ENCODE measurements at places on chromosomes 11 and 22.

- no peaks in the 10 kb centered on the region for H3K27me3 ChIP-seq
- no peaks in the 10 kb centered on the region for H3K36me3 ChIP-seq
- no peak for DNase-seq
- H3K27ac ChIP-seq = no peak overlapping the region
- no peak overlapping the region for H3K4me3 ChIP-seq
- H3K4me1 ChIP-seq = no peaks in the 10 kb centered on the region
These were observed 28.8 kb downstream of the SLN start for GRCh38 chr11:107683061-107683460.

DNA sequence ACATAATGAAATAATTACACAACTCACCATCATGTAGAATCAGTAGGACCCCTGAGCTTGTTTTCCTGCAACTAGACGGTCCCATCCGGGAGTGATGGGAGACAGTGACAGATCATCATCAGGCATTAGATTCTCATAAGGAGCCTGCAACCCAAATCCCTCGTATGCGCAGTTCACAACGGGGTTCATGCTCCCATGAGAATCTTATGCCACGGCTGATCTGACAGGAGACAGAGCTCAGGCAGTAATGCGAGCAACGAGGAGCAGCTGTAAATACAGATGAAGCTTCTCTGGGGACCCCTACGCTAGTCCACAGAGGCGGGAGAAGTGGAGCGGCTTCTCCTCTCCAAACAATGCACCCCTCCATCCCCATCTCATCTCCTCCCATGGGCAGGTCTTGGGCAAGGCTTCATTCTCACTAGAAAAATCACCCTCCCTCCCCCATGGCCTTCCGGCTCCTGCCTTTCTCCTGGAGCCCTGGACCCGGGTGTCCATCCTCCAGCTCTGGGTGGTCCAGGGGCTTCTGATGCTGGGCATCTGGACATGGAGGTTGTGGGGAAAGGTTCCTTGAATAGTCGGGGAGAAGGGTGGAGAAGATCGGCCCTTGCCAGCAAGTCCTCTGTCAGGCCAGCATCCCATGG lies 16.2 kb upstream of the RAC2 start:
- no peak overlapping the region for H3K4me3 ChIP-seq
- no peaks in the 10 kb centered on the region for H3K4me1 ChIP-seq

DNA sequence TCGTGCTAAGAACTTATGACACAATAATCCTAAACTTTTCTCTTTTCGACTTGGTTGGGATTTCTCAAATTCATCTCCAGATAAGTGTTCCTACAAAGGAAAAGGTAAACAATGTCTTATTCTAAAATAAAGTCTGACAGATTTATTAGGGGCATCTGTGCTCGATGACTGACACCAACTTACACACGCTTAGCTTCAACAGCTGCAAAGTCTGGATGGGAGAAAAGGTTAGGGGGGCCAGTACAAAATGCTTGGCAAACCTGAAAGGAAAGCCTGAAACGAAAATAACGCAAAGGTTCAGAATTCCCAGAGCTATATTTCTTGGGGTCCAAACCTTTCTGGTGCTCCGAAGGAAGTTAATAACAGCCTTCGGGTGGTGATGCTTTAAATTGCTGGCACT lies 3.4 kb downstream of the E2F8 start:
- no peaks in the 10 kb centered on the region for H3K36me3 ChIP-seq
- H3K27ac ChIP-seq = no peak overlapping the region
- H3K4me3 ChIP-seq = no peak overlapping the region
- no peak for DNase-seq
- no peaks in the 10 kb centered on the region for H3K4me1 ChIP-seq

DNA sequence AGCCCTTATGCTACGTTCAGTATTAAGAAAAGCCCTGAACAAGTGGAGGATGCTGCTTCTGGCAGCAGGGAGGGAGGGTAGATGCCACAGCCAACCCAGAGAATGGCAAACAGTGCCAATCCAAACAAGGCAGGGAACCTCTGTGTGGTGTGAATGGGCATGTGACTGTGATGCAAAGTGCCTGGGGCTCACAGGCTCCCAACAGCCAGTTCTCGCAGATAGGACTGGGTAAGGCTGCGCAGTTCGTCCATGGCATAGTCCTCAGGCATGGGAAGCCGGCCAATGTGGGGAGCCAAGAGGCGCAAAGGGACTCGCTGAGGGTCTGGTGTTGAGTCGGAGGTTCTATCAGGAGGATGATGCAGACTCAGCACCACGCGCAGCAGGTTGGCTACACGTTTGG lies 4.8 kb upstream of the CHRNA10 start:
- no peak overlapping the region for H3K27ac ChIP-seq
- H3K27me3 ChIP-seq = no peaks in the 10 kb centered on the region
- no peak overlapping the region for H3K4me3 ChIP-seq
- peaks cover 16% of the 10 kb centered on the region for H3K36me3 ChIP-seq

- no peak overlapping the region for H3K27ac ChIP-seq
- no peaks in the 10 kb centered on the region for H3K27me3 ChIP-seq
- no peak overlapping the region for H3K4me3 ChIP-seq
- no peak for DNase-seq
These were observed 1130.3 kb upstream of the CNTN5 start for GRCh38 chr11:97890466-97890865.
